ENCODE measurements at places on chromosomes 3 and 15.
A peak's percentile ranks its signal among the peaks of the same experiment; 100 is the strongest.

DNA sequence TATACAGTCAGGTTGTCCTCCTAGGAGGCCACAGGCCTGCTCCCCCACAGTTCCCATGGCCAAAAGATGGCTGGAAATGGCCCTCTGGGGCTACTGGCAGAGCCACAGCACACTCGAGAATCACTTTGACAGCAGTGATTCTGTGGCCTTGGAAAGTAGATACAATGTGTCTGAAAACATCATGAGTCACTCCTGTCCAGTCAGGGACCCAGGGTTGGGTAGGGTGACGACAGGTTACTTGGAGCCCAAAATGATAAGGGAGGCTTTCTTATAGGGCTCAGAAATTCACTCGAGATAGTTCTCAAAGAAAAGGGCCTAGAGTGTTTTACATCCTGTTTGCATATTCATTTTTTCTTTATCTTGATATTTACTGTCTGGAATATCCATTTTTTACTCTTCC lies 24.3 kb downstream of the MRPS25 start:
- DNase-seq: no peak

GRCh38 chr3:89264037-89264560 lies 156.7 kb downstream of the EPHA3 start:
- DNase-seq: no peak

DNA sequence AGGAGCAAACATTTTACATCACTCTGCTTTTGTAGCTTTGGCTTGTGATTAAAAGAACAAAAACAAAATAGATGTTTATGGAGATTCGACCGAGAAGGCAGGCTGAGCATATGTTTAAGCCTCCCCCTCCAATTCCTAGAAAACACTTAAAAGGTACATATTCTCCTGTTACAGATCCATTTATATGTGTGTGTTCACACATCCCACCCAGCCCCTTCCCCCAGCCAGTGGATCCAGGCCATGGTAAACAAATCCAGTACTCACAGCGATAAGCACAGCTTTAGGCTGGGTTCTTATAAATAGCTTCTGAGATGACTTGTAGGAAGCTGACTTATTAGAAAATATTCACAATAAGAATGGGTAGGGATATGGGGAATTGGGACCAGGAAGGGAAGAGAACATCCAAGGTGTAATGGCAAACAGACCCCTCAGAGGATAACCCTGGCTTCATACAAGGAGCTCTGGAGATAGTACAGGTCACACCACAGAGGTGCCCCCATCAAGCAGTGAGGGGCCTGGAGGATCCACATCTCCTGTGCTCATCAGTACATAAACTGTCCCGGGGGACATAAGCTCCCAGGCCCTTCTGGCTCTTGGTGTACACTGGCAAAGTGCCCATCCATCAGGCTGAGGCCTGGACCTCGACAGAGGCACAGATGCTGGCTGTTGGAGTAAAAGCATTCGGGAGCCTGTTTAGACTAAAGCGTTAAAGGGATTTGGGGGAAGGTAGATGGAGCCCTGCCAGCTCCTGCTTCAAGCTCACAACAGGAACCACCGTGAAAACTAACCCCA lies 70.0 kb upstream of the UBE2E1 start:
- DNase-seq: no peak

GRCh38 chr3:98741121-98741716 lies 21.9 kb upstream of the ST3GAL6 start:
- DNase-seq: no peak

- DNase-seq: no peak
Observed at GRCh38 chr3:12184541-12184940, 25.8 kb upstream of the TIMP4 start.

GRCh38 chr15:58233341-58233740 lies 95.2 kb downstream of the AQP9 start:
- DNase-seq: no peak

- DNase-seq: no peak
Observed at GRCh38 chr3:43259626-43260025, 26.7 kb upstream of the SNRK start.

DNA sequence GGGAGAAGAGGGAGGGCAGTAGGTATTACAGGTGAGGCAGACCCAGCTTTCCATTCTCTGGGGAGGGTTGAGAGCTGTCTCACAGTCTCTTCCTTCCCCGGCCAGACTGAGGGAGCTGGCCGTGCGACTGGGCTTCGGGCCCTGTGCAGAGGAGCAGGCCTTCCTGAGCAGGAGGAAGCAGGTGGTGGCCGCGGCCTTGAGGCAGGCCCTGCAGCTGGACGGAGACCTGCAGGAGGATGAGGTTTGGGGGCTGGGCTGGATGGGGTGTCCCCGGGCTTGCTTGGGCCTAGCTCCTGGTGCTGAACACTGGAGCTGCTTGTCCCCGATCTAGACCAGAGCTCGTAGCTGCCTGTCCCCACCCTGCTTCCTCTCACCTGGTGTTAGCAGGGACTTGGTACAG lies 4.9 kb downstream of the PLA2G4B start:
- no peak for DNase-seq

DNA sequence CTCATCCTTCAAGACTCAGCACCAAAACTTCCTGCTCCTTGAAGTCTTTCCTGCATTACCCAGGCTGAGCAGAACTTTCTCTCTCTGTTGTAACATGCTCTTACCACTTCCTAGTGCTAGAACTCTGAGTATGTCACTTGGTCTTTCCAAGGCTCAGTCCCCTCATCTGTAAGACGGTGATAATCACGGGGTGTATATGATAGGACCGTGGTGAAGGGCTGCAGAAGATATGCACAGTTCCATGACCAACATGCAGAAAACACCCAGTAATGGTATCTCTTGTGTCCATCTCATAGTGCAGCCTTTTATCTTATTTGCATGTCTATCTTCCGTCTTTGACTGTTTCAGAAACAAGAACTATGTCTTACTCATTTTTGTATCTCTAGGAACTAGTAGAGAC lies 154.5 kb downstream of the ZNF621 start:
- DNase-seq: no peak

DNA sequence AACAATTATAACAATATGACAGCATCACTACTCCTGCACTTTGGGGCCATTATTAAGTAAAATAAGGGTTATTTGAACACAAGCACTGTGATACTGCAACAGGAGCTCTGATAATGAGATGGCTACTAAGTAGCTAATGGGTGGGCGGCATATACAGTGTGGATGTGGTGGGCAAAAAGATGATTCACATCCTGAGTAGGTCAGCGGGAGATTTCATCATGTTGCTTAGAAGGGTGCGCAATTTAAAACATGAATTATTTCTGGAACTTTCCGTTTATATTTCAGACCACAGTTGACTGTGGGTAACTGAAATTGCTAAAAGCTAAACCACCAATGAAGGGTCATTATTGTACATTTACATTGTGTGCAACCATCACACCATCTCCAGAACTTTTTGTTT lies 42.3 kb downstream of the FBXO22 start:
- DNase-seq: no peak

DNA sequence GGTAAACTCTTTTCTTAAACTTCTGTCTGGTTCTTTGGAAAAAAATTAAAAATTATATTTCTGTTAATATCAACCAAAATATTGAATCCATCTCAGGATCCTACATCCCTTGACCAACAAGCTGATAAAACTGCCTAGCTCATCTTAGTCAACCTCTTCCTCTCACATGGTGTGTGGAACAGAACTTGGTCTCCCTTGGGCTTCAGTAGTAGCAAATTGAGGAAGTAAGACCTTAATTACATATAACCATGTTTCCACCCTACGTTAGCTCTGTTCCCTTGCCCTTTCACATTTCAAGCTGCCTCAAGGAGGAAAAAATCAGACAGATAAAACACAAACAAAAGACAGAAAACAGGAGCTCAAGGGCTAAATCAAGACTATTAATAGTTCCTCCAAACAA lies 116.4 kb downstream of the GREM1 start:
- DNase-seq: peak; percentile 22

DNA sequence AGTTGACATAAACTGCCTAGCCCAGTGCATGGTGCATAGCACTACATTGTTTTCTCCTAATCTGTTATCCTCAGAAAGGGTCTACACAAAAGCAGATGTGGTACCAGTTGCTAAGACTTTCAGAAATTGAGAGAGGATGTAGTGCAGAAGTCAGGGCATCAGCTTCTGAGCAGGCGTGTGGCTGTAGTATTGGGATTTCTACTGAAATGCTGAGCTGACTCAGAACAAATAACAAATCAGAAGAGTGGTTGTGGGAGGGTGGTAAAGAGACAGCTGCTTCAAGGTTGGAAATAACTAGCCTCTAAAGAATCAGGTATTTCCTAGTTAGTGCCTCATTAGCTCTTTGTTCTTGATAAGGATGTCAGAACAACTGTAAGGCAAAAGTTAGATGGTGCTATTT lies 161.3 kb downstream of the AKAP13 start:
- peak; percentile 31 for DNase-seq

DNA sequence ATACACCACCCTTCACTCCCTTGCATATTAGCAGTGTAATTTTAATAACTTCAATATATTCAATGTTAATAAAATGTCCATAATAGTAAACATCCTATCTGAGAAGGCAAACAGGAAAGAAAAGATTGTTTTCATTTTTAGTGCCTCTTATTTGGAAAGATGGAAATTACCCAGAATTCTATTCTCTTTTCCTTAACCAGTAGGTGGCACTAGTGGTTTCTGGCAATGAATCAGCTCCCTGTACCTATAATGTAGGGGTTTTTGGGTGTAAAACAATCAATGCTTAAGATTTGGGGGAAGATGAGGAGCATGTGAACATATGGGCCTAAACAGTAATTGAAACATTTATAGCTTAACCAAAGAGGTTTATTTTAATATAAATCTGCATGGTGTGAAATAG lies 5.7 kb upstream of the SEMA6D start:
- DNase-seq: no peak

DNA sequence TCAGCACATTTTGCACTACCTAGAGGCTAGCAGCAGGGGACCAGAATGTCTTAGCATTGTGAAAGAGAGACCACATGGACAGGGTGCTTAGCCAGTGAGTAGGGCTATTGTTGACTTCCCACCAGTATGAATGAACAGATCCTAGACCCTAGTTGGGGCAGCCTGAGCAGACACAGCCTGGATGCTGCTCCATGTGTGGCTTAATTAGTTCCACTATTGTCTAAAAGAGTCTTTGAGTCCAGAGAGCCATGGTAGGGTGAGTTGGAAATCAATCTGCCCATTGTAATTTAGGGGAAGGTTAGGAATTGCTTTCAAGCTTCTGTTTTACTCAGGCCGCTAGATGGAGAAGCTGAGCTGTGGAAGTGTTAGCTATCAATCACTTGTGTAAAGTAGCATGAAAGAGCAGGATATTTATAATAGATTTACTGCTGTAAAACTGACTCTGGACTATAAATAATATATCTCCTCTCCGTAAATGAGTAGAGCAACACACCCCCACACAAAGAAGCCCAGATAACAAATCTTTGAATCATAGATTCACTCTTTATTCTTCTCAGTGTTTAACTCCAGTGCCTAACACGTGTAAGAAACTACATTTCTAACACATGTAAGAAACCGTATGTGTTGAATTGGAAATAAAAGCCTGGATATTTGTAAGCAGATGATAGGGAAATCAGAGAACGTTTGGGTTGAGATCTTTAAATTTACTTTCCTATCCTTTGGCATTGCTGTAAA lies 4.1 kb upstream of the GCSAM start:
- no peak for DNase-seq

DNA sequence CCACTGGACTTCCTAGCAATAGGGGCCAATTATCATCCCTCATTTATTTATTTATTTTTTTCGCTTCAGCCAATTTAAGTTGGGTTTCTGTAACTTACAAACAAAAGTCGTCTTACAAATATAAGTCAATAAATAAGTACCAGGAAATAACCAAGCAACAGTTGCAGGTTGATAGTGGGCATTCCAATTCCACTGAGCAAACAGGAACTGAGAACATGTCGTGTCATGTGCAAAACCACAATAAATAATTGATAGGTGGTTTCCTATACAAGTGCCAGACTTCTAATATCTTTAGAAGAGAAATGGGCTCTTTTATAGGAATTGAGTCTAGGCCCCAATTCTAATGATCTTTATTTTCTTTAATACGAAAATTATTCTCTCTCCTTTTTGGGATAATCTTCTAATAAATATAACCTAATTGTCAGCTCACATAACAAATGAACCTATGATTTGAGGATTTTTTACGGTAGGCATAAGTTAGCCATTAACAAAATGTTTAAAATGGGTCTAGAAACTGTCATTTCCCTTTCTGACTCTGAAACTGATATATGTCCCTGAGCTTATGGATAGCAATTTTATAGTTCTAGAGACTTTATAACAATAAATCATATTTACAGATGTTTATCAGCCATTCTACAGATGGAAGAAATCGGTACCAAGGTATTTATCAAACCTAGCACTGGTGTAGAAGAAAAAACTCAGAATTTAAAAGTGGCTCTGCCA lies 571.8 kb downstream of the FOXP1 start:
- DNase-seq: no peak

DNA sequence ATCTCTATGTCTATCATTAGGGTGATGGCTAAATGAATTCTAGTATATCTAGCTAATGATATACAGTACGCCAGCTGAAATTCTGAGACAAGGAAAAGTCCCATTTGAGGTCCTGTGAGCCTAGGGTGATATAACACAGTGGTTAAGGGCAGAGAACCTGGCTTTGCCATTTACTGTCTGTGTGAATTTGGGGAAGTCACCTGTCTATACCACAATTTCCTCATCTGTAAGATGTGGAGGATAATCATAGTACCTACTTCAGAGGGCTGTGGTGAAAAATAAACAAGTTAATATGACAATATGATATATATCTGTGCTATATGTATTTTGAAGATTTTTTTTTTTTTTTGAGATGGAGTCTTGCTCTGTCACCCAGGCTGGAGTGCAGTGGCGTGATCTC lies 9.8 kb upstream of the ANKDD1A start:
- DNase-seq: no peak

DNA sequence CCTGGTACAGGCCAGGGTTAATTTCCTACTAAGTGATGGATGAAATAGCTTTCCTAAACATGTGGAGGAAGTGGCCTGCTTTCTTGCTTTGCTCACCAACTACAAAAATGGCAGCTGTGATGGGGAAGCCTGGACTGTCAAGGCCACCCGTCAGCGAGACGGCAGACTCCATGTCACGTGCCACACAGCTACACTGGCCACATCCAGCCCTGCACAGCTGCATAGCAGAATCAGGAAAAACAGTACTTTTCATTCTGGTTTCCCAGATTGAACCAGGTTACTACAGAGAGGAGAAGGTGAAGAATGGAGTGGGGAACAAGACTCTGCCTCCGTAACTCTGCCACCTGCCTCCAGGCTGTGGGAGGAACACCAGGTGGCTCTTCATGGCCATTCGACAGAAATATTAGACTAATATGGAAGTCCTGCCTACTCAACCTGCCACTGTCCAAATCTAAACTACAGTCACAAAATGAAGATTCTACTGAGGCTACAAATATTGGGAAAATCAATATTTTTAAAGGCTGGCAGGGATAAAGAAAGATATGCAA lies 174.3 kb downstream of the MAGI1 start:
- DNase-seq: no peak

- DNase-seq: no peak
Observed at GRCh38 chr15:63801171-63801570, 32.6 kb downstream of the HERC1 start.

DNA sequence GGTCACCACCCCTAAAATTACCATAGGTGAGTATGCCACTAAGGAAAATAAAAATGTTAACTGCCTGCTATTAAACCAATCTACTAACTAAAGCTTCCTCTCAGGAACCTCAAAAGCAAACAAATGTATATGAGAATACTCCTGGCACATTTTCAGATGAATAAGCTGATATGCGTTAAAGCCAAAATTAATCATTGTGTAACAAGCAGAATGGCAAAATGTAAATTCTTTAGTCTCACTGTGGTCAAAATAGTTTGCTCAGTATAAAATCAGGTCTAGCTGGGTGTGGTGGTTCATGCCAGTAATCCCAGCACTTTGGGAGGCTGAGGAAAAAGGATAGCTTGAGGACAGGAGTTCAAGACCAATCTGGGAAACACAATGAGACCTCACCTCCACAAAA lies 53.6 kb downstream of the SUMF1 start:
- no peak for DNase-seq
